Tibial nerve (tissue), 4 donors: ENCODE measurements at places on chromosomes 3 and 15. TPM values are rescaled to one million over a fixed set of nuclear protein-coding genes. Genes with fewer than 3 reads are reported as not detected.

GRCh38 chr3:191135175-191135574 is 63.9 kb upstream of the OSTN start:
- H3K27me3 ChIP-seq, result no peaks in the 10 kb centered on the region
- no peak overlapping the region for H3K27ac ChIP-seq
- no peaks in the 10 kb centered on the region for H3K36me3 ChIP-seq
- no peak overlapping the region for H3K4me3 ChIP-seq

DNA sequence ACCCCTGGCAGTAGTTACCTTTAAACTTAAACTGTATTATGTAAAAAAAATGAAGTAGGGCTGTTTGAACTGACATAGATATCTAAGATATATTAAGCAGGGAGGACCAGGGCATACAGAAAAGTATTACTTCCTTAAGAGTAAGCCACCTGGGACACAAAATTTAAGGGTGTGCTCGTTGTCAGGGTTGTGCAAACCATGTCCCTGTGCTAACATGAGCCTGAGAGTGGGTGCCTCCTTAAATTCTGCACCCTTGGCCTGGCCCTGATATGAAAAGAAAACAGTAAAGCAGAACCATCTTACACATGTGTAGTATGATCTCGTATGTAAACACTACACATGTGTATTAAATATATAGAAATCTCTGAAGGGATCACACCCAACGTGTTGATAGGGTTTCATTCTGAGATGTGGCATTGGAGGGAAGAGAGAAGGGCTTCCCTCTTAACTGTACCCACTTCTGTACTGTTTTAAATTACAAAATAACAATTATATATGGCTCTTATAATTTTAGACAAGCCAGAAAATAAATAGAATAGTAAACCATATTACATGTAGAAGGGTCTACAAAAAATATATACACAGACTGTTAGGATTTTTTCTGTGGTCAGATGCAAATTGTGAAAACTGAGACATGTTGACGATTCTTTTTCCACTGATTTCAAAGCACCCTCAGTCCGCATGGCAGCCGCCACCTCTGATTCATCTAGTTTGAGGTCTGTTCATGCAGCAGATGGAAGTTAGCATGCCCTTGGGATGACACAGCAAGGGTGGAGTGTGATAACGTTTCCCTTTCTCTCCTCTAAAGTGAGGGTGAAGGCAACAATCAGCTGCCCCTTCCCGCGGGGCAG is 400.8 kb upstream of the PROK2 start:
- H3K36me3 ChIP-seq, result no peaks in the 10 kb centered on the region
- peaks cover 10% of the 10 kb centered on the region for H3K4me1 ChIP-seq
- no peak overlapping the region for H3K4me3 ChIP-seq
- no peak overlapping the region for H3K27ac ChIP-seq
- DNase-seq, result no peak
- H3K27me3 ChIP-seq, result no peaks in the 10 kb centered on the region

DNA sequence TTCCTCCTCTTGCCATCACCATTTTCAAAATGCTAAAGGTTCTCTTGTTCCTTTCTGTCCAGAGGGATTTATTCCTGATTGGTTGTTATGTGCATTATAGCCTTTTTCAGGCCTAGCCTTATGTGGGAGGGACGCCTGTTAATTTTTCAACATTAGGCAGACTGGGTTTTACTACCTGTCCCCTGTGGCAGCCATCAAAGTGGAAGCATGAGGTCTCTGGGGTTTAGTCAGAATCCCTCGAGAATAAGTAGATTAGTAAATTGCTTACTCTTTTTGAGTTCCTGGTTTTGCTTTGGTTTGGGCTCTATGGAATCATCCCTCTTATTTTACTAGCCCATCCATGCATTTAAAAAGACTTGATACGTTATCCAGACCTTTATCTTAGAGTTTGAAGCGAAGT is 32.4 kb downstream of the PAK2 start:
- no peak overlapping the region for H3K4me3 ChIP-seq
- no peaks in the 10 kb centered on the region for H3K36me3 ChIP-seq
- H3K27me3 ChIP-seq, result no peaks in the 10 kb centered on the region
- peaks cover 25% of the 10 kb centered on the region for H3K4me1 ChIP-seq
- no peak for DNase-seq
- H3K27ac ChIP-seq, result peak overlapping the region; percentile 76

DNA sequence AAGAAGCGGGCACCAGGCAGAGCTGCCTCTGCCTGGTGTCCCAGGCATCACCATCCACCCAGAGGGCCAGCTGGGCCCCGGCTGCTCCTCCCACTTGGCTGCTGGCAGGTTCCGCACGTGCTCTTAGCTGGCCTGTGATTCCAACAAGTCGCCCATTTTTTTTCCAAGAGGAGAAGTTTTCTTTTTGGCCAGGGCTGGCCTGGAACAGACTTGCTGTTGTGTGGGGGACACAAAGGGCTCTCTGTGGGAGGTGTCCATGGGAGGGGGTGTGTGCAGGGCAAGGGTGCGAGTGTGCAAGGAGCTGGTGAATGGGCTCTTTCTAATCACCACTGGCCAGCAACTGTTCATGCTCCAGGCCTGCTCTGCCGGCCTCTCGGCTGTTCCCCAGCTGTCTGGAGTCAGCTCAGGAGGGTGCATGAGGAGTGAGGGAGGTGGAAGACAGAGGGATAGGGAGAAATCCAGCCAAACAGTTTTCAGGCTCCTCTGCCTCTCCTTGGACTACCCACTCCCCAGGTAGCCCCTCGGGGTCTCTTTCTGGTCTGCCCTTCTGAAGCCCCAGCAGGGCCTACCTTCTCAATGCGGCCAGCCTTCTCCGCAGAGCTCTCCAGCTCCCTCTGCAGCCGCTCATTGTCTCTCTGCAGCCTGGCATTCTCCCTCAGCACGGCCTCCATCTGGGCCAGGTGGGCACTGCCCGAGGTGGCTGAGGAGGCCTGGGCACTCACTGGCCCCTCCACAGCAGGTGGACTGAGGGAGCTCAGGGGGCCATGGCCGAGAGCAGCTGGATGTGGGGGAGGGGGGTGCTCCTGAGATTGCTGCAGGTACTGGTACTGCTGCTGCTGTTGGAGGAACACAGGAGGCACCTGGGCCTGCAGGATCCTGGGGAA is 7.1 kb downstream of the AMOTL2 start:
- H3K27ac ChIP-seq, result peak overlapping the region; percentile 63
- H3K36me3 ChIP-seq, result peaks cover 16% of the 10 kb centered on the region
- H3K27me3 ChIP-seq, result no peaks in the 10 kb centered on the region
- peaks cover 38% of the 10 kb centered on the region for H3K4me1 ChIP-seq
- no peak overlapping the region for H3K4me3 ChIP-seq
- DNase-seq, result peak; percentile 61

DNA sequence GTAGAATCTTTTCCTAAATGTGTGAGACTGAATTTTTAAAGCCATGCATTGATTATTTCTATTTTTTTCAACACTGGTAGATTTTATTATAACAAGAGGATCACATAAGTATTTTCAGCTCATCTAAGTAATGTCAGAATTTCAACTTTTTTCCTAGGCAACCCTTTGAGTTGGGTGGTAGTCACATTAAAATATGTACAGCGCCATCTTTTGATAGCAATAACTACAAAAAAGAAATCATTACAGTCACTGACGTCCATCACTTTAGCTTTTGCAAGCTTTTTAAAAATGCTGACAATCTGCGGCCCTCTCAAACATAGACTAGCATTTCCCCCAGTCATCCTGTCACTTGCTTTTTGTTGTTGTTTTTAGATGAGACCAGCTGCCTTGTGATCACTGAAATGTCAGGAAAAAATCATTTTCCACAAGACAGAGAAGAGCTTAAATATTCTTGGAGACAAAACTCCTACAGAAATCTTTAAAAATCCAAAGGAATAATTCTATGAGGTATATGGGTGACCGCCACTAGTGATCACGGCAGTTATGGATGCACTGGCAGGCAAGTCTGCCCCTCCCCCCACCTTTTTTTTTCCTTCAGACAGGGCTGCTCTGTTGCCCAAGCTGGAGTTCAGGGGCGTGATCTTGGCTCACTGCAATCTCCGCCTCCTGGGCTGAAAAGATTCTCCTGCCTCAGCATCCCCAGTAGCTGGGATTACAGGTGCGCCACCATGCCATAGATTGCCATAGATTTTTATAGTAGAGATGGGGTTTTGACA is 384.0 kb upstream of the KCNMB2 start:
- no peaks in the 10 kb centered on the region for H3K36me3 ChIP-seq
- H3K27me3 ChIP-seq, result no peaks in the 10 kb centered on the region
- DNase-seq, result no peak
- H3K27ac ChIP-seq, result no peak overlapping the region

- no peak for DNase-seq
- H3K4me1 ChIP-seq, result no peaks in the 10 kb centered on the region
- H3K27me3 ChIP-seq, result no peaks in the 10 kb centered on the region
- H3K27ac ChIP-seq, result no peak overlapping the region
Measured at GRCh38 chr3:53081318-53081717, 35.4 kb upstream of the SFMBT1 start.

CGNL1 gene
- 15.9 TPM for total RNA-seq

LRTM1 gene
- not detected for total RNA-seq

SEMA3G gene
- 67.5 TPM for total RNA-seq
